Stimulated activated CD8-positive, alpha-beta memory T cell treated with anti-CD3 and anti-CD28 coated beads, Interleukin-7, amount 100 ng/mL, for 24 hours (primary cell): ENCODE measurements at places on chromosomes 6 and 20.

- DNase-seq: no peak
Observed at GRCh38 chr6:62971976-62972658, 239.2 kb upstream of the FKBP1C start.

DNA sequence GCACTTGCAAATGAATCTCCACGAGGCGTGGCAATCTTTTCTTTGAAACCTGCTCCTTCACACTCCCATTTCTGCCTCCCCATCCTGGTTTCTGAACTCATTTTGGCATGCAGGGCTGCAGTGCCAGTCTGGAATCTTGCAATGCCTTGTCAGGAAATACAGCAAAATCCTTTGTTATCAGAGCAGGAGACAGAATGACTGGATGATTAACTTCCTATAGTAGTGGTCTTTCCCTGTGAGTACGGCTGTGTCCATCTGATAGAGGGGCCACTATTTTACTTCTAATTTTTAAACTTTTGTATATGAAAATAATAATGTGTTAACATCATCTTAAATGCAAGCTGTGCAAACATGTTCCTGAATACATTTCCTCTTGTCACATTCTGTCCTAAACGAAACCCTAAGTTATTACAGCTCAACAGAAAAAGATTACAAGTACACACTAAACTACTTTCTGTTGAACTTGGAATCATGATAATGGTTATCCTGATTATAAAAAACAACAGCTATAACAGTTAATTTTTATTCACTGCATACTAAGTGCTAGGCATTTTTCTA, 140.2 kb downstream of the KIF13A start:
- no peak for DNase-seq

GRCh38 chr6:124494956-124495664, 467.1 kb upstream of the RNF217 start:
- no peak for DNase-seq

DNA sequence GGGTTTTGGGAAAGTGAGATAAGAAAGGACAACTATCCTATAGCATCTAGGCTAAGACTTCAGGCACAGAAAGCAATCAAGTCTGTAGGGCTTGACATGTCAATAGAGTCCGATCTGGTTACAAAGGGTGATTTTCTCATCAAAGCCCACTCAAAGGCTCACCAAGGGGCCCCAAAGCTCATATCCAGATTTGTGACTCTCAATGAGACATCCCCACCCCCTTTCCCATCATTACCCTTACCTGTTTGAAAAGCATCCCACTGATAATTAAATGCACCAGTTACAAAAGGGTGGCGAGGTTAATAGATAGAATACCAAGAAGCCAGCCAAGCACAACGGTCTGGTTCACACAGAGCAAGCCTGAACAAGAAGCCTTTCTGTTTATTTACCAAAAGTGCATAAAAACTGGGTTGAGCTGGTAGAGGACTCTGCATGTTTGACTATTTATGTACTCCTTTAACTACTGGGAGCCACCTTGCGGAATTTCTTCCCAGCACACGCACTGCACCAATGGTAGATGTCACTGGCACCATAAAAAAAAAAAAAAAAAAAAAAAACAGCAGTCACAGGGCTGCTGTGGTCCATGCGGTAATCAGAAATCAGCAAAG, 6.1 kb downstream of the JAG1 start:
- no peak for DNase-seq

DNA sequence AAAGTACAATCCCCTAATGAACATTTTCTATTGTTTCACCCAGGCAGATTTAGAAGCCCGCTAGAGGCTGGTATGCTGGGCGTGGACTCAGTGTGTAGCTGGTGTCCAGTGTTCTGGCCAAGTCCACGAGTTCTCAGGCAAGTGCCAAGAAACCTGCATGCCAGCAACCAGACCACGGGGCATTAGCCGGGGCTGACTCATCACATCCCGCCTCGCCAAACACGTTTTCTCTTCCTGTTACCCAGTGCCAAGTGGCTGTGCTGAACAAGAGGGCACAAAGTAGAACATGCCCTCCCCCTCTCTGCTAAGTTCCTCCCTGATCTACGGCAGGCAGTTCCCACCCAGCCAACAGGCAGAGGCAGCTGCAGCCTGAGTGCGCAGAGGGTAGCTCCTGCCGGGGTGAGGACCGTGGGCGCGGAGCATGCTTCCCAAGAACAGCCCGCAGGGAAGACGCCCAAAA, 29.6 kb downstream of the RAMACL start:
- DNase-seq: no peak

DNA sequence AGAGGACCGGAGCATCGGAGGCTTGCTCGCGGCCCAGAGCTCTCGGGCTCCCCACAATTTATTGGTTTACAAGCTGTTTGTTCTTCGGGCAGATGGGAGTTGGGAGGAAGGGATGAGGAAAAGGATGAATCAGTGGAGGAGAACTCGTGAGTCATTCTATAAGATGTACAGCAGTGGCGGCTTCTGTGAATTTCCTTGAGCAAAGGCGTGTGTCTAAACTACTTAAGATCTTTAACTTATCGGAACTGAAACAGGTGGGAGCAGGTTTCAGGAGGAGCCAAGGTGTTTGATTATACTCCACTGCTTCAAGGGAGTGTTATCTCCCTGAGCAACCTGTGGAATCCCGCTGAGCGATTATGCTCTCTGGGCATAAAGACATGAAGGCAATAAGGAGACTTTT, 50.5 kb upstream of the IBTK start:
- no peak for DNase-seq

GRCh38 chr6:22067122-22067521, 229.7 kb downstream of the PRL start:
- DNase-seq: no peak

GRCh38 chr20:15515691-15516090, 1057.6 kb downstream of the KIF16B start:
- no peak for DNase-seq

- DNase-seq: no peak
Observed at GRCh38 chr6:18565231-18565630, 178.1 kb downstream of the RNF144B start.

- no peak for DNase-seq
Observed at GRCh38 chr6:82693094-82693493, 329.5 kb downstream of the TPBG start.

GRCh38 chr6:134622382-134623173, 304.7 kb upstream of the SGK1 start:
- no peak for DNase-seq

GRCh38 chr20:57175397-57176010, 90.9 kb downstream of the BMP7 start:
- no peak for DNase-seq

DNA sequence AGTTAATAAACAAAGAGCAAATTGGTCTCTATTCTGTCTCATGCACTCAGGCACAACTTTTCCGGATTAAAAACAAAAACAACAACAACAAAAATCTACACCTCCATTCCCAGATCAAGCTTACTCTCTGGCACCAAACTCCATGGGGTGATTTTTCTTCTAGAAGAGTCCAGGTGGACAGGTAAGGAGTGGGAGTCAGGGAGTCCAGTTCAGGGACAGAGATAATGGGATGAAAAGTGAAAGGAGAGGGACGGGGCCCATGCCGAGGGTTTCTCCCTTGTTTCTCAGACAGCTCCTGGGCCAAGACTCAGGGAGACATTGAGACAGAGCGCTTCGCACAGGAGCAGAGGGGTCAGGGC, 437 bp upstream of the HLA-A start:
- no peak for DNase-seq

DNA sequence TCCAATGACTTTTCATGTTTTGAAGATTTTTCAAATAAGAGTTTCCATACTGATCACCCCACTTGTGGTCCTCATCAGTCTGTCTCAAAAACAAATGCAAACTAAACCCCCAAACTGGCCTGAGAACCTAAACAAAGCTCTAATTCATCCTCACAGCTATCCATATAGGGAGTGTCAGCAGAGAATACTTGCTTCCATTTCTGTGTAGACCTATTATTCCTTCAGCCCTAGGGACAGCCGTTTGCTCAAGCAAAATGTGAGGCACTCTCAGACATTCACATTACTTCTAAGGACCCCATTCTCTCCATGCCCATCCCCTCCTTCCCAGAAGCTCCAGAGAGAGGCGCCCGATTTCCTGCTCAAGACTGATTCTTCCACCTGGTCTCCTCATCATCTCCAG, 24.6 kb downstream of the DNAAF9 start:
- no peak for DNase-seq

DNA sequence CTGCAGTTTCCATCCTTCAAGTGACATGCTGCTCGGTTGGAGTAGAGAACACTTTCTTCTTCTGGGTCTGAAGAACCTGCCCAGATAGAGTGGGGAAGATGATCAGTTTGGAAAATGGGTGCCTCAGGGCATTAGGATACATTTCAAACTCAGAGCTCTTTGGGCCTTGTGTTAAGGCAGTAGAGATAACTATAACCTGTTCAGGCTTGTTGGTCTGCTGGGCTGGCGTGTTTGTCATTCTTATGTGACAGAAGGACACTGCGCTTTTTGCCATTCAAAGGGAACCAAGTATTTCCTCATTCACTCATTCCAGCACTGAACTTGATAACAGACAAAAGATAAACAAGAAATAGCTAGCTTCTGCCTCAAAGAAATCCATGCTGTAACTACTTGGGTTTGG, 3.8 kb downstream of the TOMM34 start:
- no peak for DNase-seq
